ENCODE measurements at places on chromosomes 16 and 17.

- DNase-seq, result no peak
Observed at GRCh38 chr17:34584805-34585416, 5.5 kb downstream of the TMEM132E start.

DNA sequence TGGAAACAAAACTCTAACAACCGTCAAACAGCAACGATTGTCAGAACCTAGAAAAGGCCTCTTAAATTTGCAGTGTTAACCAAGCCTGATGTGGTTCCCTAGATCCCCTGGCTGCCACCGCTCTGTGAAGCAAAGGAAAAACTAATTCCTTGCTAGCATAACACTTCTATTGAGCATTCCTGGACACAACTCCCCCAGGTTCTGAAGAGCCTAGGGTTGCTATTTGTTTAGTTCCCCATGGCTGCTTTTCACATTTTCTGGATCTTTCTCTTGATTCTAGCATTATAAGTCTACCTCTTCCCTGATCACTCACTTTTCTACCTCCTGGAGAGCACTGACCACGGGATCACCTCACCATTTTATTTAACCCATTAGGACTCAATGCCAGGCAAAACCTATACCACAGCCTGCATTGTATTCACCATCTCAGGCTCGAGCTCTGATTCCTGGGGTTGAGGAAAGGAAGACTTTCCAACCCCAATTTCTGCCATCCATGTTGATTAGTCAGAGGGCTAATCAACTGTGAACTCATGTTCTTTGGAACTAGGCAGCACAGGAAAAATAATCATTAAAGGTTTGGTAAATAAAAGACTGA lies 692 bp upstream of the KCNJ16 start:
- DNase-seq, result no peak

GRCh38 chr16:3971261-3971660 lies 90.7 kb upstream of the CREBBP start:
- DNase-seq, result no peak

DNA sequence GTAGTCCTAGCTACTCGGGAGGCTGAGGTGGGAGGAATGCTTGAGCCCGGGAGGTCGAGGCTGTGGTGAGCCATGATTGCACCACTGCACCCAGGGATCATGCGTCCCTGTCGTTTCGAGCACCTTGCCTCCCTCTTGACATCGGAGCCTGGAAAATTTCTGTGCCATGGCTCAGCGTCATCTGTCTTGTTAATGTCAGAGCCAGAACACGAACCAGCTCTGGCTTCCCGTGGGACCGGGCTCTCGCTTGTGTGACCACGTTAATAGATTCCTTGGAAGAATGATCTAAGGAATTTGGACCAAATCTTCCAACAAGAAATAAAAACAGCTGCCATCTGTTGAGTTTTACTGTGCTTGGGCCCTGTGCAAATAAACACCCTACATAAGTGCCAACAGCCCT lies 117.7 kb downstream of the ABCC1 start:
- DNase-seq, result no peak

DNA sequence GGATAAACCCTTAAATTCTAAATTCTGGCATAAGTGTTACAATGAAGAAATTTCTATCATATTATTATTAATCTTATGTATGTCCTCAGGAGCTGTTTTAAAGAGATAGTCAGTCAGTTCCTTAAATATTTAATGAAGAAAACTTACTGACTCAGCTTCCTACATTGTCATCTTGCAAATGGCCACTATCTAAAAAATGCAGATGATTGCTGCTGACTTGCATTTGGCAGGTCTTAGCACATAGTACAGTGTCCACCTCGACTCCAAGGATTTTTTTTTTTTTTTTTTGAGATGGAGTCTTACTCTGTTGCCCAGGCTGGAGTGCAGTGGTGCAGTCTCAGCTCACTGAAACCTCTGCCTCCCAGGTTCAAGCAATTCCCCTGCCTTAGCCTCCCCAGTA lies 55.1 kb upstream of the CORO6 start:
- no peak for DNase-seq

Data from NCI-H1930 (cell line).